ENCODE measurements at places on chromosomes 5 and 9. TPM values are rescaled to one million over a fixed set of nuclear protein-coding genes. Genes with fewer than 3 reads are reported as not detected.

GPX8 gene
- total RNA-seq, result 1.6 TPM

PITX1 gene
- 0.15 TPM for total RNA-seq

SPEF2 gene
- 1.3 TPM for total RNA-seq

- DNase-seq, result no peak
Observed at GRCh38 chr5:107769519-107769918, 98.8 kb upstream of the EFNA5 start.

- DNase-seq, result no peak
Observed at GRCh38 chr9:20863945-20864344, 167.5 kb downstream of the HACD4 start.

GRCh38 chr5:94771742-94772141 lies 153.3 kb downstream of the SLF1 start:
- DNase-seq, result no peak

DNA sequence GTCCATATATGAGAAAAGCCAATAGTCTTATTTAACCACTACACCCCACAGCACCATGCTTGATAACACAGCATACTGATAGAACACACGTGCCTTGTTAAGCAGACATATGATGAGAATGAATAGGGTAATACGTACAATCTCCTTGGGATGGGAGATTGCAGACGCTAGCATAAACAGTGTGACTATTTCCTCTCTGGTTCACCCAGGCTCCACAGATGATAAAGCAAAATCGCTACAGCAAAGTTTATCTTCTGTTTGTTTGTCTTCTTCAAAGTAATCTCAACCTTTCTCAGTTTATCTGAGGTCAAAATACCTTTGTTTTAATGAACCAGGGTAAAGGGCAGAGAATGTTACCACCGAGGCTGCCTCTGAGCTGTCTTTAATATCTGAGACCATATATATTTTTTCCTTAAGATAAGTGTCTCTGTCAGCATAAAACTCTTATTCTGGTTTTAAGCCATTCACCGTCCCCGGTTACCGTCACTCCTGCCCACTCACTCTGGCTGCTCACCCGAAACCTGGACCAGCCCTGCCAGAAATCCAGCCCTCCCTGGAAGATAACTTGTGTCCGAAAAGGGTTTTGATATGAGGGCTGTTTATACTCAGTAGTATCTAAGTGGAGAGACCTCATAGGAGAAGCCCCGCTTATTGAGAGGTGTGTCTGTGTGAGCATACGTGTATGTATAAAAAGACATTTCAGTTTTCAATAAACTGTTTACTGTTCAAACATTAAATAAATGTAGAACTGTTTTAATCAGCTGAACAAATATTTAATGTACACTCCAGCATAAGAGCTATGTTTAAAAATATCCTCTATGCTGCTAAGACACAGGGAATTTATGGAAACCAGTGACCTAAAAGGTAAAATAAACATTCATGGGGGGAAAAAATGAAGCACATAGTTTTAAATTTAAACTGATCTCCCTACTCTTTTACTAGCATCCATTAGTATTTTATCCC lies 465.4 kb downstream of the RASEF start:
- no peak for DNase-seq

DNA sequence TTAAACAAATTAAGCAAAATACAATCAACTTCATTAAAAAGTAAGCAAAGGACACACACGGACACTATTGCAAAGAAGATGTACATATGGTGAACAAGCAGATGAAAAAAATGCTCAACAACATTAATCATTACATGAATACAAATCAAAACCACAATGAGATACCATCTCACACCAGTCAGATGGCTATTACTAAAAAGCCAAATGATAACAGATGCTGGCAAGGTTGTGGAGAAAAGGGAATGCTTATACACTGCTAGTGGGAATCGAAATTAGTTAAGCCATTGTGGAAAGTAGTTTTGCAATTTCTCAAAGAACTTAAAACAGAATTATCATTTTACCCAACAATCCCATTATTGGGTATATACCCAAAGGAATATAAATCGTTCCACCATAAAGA lies 636.2 kb upstream of the ST8SIA4 start:
- no peak for DNase-seq

- no peak for DNase-seq
Observed at GRCh38 chr9:94210616-94211603, 48.2 kb upstream of the ZNF169 start.

DNA sequence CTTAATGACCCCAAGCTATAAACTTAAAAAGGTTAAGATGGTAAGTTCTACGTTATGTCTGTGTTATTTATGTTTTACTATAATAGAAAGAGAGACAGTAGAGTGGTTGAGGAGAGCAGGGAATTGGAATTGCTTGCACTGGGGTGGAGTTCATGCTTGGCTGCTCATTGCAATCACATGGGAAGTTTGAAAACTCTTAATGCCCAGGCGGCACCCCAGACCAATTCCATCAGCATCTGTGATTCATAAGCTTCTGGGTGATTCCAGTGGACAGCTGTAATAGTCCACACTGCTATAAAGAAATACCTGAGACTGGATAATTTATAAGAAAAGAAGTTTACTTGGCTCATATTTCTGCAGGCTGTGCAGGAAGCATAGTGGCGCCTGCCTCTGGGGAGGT lies 323.9 kb upstream of the MSX2 start:
- no peak for DNase-seq

GRCh38 chr5:158235159-158235547 lies 376.2 kb upstream of the CLINT1 start:
- DNase-seq, result no peak

DNA sequence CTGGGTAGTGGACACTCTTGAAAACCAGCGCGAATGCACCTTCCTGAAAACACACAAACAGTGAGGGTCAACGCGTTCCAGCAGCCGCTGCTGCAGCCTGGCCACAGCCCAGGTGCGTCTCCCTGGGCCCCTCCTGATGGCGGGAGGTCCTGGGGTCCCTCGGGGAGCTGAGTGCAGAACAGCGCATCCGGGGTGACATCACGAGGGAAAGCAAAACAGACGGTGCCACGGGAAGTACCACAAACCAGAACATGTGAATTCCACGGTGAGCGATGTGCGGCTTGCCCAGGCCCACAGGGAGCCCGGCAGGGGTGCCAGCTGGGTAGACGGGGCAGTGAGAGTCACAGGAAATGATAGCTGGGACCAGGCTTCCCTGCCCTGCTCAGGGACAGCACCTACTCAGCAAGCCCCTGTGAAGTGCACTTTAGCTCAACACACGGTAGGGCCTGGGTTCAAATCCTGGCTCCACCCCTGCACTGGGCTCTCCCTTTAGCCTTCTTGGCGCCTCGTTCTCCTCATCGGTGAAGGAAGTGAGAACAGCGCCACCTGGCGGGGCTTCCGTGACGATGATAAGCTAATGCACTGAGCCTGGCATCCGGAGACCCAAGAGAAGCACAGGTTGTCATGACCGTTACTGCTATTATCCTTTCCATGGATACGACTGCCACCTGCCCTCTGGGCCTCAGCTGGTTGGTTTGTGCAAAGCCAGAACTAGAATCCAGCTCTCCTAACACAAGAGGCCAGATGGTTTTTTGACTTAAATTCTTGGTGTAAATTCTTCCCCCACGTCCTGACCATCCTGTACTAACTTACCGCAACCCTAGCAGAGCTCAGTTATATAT lies 24.6 kb downstream of the GFPT2 start:
- DNase-seq, result peak; percentile 71

DNA sequence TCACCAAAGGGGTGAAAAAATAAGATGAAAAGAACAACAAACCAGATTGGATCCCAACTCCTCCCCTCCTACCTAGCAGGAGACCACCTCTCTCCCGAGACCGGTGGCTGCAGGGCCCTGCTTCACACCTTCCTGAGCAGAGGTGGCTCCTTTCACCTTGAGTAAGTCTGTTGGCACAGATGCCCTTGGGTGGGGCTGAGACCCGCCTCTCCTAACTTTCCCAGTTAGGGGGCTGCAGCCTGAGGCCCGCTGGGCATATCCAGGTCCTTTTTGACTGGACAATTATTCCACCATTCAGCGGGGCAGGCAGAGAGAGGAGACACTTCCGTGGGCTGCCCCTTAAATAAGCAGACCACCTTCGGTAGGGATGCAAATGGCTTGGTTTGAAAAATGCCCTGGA lies 1.3 kb downstream of the SLC25A48 start:
- DNase-seq, result no peak
